ENCODE measurements at places on chromosomes 2 and 18.

DNA sequence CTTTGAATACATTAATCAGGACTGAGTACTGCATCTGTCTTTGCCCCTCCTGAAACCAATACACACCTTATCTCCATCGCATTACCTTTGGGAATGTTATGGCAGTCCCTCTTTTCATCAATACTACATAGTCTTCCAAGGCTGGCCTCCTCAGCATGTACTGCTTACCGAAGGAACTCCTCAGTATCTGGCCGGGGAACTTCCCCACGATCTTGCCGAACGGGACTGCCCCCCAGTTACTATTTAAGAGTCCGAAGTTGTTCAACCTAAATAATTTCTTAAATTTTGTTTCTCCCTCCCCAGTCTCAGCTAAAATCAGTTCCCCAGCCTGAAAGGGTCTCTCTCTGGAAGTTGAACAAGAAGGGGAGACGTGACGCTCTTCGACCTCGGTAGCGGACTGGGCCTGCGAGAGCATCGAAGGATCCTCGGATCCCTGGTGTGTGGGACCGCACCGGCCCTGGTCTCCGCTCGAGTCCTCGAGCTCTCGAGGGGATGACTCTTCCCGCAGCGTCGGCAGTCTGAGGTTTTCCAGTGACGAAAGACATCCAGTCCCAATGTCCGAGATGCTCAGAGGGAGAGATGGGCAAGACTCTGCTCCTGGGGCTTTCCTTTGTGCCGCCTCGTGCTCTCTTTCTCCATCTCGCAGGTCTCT is 489 bp downstream of the TRMT61B start:
- DNase-seq = no peak

DNA sequence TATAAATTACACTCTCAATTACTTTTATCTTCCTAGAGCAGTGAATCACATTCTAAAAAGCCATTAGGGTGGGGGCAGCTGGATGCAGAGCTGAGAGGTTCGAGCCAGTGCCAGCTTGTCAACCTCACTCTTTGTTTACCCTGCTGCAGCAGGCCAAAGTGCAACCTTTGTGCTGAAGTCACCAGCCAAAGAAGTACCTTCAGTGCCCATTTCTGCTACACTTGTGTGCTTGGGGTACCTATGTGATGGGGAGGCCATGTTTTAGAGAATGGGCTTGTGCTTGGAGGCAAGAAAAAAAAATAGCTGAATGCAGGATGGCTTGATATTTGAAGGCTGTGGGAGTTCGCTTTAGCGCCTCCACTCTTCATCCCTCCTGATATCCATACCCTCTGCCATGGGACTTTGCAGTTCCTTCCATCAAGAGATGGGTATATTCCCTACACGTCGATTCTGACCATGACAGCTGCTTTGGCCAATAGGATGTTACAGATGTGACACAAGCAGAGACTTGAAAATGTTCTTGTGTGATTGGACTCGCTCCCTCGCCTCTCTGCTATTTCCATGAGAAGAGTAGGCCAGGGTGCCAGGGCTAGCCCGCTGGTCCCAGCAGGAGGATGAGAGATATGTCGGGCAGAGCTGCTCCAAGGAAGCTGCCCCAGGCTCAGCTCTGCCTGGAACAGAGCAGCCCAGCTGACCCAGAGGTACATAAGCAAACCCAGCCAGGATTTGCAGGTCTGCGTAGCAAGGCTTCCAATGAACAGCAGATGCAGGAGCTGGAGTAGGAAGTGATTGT is 12.7 kb upstream of the FZD5 start:
- DNase-seq = no peak

DNA sequence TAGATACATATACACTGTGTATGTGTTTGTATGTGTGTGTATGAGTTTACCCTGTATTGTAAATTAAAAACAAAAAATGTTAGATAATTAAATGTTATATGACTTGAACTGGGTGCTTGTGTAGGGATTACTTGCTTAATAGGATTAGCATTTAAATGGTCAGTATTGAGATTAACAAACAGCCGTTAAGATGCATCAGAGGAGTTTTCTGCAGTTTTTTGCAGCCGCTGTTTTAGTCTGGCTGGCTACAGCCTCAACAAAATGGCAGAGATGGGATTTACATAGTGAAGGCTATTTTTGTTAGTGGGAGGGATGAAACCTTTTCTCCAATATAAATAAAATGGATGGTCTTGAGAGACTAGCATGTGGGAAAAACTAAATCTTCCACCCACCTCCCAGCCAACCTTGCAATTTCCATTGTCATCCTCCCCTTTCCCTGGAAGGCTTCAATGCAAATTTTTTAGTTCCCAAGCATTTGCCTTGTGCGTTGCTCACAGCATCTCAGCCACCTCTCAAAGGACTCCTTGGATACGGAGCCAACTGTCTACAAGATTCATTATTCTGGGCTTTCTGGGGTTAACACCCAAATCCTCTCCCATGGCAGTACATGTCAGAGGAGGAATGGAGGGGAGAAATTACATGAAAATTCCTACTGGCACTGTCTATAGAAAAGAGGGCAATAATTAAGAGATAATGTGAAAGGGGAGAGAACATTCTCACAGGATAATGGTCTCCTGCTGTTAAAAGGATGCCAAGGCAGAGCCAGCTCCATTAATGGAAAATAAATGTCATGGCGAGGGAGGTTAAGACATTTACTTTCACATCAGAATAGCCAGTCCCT is 351.9 kb downstream of the CDH2 start:
- no peak for DNase-seq

DNA sequence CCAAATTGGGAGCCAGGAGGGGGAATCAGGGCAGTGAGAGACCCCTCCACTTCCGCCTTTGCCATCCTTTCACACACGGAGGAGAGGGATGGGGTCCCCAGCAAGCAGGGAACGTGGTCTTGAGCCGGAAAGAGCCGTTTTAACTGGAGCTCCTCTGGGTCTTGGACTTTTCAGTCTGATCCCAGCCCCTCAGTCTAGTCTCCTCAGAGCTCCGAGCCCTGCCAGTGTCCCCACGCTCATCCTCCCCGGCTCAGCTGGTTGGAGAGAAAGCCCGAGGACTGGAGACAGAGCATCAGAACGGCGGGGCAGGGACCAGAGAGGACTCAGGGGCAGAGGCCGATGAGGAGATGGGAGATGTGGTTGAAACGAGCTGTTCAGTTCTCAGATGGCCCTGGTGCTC is 26.1 kb upstream of the OTOF start:
- DNase-seq = no peak

DNA sequence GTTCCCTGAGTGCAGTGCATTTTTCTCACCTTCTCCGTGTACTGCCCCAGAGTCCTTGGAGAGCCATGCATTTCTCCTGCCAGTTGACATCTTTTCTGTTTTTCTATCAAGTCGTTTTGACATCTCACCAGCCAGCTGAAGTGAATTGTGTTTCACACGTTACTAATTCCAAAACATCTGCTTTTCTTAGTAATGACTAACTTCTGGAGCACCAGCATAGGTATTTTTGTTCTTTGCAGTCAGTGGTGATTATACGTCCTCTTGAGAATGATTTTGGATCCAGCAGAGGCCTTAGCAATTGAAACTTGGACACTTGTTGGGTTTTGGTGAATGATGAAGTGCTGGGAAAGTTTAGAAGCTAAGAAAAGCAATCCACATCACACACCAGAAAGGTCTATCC is 112.5 kb downstream of the PIK3C3 start:
- DNase-seq = no peak

GRCh38 chr2:55954306-55955035 is 30.9 kb upstream of the EFEMP1 start:
- peak; percentile 93 for DNase-seq

DNA sequence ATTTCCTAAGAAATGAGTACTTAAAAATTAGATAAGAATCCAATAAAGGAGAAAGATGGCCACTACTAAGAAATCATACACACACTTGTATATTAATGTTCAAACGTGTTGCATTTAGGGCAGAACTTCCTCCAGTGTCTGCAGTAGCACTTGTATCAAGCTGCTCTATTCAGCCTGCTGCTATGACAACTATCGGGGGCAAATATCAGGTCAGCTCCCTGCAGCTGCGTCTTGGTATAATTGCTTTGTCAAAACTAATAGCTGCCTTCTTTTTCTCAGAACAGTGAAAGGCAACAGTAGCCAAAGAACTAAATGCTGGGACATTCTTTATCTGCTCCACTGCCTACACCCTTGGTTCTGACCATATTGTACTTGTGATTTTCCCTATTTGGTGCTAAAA is 300.7 kb downstream of the NOL4 start:
- no peak for DNase-seq

GRCh38 chr18:23340661-23341060 is 112.4 kb upstream of the RIOK3 start:
- DNase-seq = peak; percentile 57

DNA sequence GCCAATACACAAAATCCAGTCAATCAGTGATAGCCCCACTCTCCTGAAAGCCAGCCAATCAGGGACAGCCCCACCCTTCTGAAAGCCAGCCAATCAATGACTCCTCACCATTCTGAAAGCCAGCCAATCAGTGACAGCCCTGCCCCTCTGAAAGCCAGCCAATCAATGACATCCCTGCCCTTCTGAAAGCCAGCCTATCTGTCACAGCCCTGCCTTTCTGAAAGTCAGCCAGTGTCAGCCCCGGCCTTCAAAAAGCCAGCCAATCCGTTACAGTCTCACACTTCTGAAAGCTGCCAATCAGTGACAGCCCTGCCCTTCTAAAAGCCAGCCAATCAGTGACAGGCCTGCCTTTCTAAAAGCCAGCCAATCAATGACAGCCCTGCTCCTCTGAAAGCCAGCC is 95.9 kb upstream of the HDAC4 start:
- peak; percentile 16 for DNase-seq

GRCh38 chr18:58268849-58269248 is 224.8 kb downstream of the NEDD4L start:
- DNase-seq = peak; percentile 63

DNA sequence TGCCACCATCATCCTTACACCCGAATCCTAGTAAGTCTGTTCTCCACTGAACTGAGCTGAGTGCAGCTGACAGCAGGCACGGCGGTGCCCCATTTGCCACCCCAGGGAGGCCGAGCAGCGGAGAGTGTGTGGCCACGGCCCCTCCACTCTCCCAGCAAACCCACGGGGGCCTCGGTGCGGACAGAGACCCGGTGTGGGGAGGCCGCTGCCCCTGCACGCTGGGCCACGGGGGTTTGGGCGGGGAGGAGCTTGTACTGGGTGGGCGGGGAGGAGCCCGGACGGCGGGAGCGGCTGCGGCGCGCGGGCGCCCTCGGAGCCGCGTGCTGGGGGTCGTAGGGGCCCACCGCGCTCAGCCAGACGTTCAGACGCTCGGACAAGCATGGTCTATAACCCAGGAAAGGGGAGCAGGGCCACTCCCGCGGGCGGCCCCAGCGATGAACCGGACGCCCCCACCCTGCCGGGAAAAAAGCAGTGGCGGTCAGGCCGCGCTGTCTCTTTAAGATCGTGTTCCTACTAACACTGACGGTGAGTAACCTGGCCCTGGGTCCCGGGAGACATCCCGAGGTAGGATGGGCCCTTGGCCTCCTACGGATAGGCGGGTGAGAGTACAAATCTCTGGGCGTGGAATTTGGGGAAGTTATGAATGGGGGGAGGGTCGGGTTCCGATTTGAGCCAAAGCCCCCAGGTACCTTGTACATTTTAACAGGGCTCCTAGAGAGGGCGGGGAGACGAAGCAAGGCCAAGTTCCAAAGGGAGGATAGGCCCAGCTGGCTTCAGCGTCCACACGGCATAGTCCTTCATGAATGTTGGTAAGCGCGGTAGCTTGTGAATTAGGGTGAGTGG is at the start of gene ITPRIPL1:
Gene ITPRIPL1, plus strand, starts transcription at position 277 of the 843 bp plus-strand sequence. Its CDS starts 523 bp downstream, at position 800.
- DNase-seq = peak; percentile 23

DNA sequence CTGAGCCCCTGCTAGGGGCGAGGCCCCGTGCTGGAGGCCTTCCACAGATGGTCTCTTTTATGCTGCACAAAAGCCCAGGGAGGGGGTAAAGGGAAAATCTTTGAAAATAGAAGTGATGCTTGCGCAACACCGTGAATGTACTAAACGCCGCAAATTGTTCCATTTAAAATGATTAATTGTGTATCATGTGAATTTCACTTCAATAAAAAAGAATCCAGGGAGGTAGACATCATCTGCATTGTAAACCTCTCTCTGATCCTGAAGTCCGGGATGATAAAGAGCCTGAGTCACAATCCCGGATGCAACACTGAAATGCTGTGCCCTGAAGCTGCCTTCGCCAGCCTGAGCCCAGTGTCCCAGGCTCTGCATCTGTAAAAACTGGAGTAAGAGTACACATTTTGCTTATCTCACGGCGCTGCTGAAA is 107.7 kb upstream of the PPP1CB start:
- DNase-seq = peak; percentile 85

- DNase-seq = no peak
Observed at GRCh38 chr2:177044671-177045070, 167.9 kb upstream of the HNRNPA3 start.

GRCh38 chr2:240818293-240819125 is 1.5 kb downstream of the KIF1A start:
- DNase-seq = no peak

- DNase-seq = peak; percentile 32
Observed at GRCh38 chr2:213219816-213220215, 64.4 kb upstream of the SPAG16 start.

DNA sequence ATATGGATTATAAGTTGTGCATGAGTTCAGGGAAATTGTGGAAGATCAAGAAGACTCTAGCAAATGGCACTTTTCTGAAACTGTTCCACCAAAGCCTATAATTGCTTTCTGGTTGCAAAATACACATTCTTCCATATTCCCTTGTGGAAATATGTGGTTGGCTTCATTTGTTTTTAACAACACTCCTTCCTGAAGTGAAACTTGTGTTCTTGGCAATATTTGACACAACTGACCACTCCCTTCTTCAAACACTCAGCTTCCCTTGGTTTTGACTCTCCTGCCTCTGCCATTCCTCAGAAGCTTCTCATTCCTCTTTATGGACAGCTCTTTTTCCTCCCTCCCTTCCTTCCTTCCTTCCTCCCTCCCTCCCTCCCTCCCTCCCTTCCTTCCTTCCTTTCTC is 192.3 kb downstream of the PMAIP1 start:
- peak; percentile 29 for DNase-seq

GRCh38 chr2:240328526-240328925 is 106.9 kb upstream of the GPC1 start:
- DNase-seq = no peak

DNA sequence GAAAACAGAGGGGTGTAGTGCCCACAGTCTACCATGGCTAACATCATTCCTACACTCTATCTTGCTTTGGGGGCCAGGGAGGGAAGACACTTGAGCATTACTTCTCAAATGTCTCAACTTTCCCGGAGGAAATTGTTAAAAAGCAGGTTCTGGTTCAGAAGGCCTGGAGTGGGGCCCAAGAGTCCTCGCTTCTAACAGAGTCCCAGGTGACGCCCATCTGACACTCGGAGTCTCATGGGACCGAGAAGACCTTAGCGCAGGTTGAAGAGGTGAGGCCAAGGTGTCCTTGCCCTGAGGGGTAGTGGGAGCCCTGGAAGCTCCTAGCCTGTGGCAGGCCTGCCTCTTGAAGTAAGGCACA is 40.1 kb downstream of the ZFP36L2 start:
- no peak for DNase-seq

- DNase-seq = no peak
Observed at GRCh38 chr2:150735894-150736498, 248.5 kb upstream of the RND3 start.

- DNase-seq = no peak
Observed at GRCh38 chr2:62382122-62382521, 123.9 kb downstream of the TMEM17 start.
